ENCODE measurements at places on chromosomes 2 and 18.

DNA sequence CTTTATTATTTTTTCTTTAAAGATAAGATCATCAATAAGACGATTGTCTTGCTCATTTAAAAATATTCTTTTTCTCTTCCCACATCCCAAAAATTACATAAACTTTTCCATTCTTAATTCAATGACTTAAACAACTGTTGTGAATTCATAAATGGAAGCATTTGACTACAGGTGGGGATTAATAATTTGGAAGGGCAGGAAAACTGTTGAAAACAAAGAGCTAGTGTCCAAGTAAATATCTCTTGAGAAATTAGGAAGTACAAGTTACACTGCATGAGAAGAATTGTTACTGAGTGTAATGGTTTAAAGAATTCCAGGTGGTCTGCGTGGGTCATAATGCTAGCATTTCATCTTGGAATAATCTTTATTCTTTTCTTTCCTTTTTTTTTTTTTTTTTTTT is 634.8 kb upstream of the ZEB2 start:
- no peak for DNase-seq

DNA sequence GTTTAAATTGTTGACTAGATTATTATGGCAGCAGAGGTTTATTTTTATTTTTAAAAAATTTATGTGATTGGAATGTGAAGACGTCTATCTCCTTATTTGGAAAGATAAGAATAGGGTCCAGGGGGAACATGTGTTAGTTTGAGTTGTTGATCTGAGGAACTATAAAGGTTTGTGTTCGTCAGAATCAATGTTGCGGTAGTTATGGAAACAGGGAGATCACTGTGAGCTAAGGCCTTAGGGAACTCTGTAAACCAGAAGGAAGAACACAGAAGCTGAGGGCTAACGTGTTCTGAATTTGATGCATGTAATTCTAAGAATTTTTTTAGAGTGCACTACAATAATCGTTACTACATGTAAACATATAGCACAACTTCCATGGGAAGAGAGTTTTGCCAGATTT is 168.5 kb upstream of the ZSWIM2 start:
- no peak for DNase-seq

DNA sequence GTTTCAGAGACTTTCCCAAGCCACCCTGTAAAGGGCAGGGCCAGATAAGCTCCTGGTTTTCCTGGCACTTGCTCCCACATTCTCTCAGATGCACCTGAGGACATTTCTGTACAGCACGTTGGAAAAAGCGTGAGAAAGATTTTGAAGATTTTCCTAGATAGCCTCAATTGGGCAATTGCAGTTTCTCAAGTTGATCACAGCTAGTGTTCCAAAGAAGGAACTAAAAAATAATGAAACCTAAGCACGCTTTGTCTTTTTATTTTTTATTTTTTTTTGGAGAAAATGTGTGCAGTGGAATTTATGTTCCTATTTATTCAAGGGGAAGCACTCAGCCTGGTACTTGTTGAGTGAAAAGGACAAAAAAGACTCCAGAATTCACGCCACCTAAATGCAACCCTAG is 429.1 kb downstream of the RNF144A start:
- no peak for DNase-seq

GRCh38 chr2:178767094-178768060 is 39.8 kb downstream of the TTN start:
- no peak for DNase-seq

GRCh38 chr18:80042785-80043184 is 8.6 kb downstream of the RBFA start:
- no peak for DNase-seq

DNA sequence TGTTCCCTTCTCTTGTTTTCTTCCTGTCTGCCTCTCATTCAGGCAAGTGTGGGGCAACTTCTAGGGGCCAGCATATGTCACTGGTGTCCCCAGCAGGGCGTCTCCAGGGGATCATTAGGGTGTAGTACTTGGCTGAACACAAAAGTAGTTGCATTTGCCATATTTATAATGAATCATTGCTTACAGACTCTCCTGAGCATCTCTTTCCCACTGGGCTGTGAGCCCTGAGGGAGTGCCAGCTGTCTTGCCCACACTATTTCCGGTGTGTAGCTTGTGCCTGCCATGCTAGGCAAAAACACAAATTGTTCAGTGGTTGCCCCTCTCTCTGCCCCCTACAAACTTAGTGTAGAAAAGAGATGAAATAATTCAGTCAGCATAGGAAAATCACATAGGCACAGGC is 40.8 kb upstream of the SCLY start:
- no peak for DNase-seq

- DNase-seq: no peak
These were observed 2116.2 kb upstream of the PIK3C3 start for GRCh38 chr18:39838831-39839230.

GRCh38 chr2:218125095-218125494 is 733 bp upstream of the CXCR2 start:
- DNase-seq: no peak

DNA sequence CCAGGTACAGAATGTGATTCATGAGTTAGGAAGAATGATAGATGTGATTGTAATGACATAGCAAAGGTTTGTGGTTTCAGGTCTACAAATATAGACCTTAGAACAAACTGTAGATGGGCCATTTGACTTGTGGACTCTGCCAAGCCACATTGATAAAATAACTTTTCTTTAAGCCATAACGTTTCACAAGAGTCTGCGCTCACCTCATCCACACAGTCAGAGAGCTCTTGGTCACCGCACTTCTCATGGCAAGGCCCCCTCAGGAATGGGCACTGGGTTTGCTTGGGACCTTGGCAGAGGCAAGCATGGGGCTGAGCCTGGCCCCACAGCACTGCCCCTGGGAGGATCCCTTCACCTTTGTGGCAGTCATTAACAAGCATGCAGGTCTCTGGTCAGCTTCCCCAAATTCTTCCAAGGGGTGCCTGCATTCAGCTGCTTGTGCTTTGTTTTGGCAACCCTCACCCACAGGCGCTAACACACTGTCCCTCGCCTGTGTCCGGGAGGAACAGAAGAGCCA is 14.0 kb downstream of the ARMC9 start:
- DNase-seq: no peak

DNA sequence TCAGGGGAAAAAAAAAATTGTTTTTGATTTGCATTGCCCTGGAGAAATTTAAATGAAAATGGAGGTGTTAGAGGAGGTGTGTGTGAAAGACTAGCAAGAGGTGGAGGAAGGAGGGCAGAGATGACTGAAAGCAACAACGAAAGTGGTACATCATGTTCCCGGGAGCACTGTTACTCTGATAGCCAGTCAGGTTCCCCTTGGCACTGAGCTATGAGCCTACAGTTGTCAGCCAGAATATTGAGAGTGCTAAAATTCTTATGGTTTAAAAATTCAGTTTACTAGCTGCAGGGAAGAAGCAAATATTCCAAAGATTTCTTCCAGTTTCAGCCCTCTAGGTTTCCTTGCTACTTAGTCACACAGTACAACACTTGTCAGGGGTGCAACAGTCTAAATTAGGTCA is 366.7 kb upstream of the DLGAP1 start:
- no peak for DNase-seq

GRCh38 chr2:595831-596592 is 81.2 kb downstream of the TMEM18 start:
- no peak for DNase-seq

- DNase-seq: no peak
These were observed 596.9 kb downstream of the NYAP2 start for GRCh38 chr2:225996462-225996828.

- no peak for DNase-seq
These were observed 228.3 kb downstream of the LDLRAD4 start for GRCh38 chr18:13446610-13447461.

DNA sequence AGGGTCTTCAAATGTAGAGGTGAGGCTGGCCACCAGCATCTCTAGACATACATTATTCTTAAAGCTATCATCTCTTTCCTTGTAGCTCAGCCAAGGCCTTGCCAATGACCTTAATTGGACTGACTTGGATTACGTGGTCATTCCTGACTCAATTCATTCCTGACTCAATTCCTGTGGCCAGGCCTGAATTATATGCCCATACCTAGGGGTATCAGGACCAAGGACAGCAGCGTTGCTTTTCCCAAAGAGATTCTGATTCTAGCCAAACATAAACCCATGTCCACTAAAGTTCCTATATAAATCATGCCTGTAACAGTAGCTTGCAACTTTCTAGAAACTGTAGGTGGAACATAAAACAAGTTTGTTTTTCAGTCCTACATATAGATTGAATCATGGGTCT is 231.7 kb downstream of the ARL6IP6 start:
- no peak for DNase-seq

DNA sequence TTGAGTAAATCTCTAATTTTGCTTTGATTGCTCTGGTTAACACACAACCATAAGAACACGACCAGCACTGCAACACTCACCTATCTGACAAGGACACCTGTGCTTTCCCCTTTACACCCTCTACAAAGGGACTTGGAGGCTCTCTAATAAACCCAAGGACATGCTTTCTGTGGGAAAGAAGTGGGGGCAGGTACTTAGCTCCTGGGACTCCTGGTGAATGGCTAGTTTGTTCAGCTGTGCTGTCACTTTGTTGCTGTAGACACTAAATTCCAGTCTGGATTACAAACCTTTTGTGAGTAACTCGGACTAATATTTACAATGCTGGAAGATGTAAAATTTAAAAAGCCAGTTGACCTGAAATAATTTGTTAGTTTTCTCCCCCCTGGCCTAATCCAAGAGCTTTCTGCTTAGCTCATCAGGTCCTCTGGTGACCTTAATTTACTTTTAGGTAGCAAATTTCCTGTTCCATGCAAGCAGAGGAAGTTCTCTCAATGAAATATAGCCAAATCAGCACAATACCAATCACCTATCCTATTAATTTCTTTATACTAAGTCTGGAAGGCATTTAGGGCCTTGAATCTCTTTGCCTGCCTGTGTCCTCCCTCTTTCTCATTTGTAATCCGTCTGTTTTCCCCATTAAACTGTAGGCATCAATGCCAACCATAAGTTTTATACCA is 67.5 kb downstream of the PLCL1 start:
- no peak for DNase-seq

DNA sequence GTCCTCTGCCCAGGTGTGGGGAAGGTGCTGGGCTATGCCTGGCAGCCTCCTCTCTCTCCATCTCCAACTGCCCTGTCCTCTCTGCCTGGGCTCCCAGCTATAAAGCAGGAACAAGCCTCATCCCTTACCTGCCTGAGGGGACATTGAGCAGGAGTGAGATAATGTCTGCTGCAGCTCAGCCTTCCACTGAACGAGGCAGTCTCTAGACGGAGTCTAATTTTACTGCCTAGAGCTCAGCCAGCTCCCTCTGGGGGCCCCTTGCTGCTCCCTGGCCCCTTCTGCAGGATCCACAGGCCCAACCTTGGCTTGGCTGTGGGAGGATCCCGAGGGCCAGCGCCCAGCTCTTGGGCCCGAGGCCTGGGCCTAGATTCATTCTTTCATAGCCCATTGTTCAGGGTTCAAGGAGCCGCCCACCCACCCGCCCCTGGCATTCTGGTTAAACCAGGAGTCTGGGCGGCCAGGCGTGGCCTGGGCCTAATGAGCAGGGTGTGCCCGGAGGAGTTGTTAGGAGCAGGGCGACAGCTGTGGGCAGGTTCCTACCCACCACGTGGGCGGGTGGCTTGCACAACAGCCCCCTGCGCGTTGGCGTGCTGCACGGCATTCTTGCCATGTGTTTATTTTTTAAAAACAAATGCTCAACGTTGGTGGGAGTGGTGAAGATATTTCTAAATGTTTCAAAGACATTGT is 44.6 kb downstream of the FOSL2 start:
- DNase-seq: no peak

DNA sequence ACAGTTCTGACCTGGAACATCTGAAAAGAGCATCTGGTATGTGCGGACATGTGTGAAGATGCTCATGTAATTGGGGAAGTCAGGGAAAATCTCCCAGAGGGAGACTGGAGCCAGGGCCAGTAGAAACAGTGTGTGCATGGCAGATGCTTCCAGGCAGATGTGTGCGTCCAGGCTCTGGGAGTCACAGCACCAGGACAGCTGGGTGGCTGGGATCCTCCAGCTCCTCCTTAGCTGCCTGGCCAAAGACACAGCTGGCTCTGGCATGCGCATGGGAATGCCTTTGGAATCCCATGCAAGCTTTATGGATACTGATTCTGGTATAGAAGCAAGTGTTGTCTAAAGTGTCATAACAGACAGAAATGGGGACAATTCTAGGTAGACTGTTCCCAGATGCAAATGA is 369.7 kb downstream of the INSIG2 start:
- DNase-seq: no peak

- DNase-seq: no peak
These were observed 69.6 kb downstream of the CABYR start for GRCh38 chr18:24208270-24209035.

DNA sequence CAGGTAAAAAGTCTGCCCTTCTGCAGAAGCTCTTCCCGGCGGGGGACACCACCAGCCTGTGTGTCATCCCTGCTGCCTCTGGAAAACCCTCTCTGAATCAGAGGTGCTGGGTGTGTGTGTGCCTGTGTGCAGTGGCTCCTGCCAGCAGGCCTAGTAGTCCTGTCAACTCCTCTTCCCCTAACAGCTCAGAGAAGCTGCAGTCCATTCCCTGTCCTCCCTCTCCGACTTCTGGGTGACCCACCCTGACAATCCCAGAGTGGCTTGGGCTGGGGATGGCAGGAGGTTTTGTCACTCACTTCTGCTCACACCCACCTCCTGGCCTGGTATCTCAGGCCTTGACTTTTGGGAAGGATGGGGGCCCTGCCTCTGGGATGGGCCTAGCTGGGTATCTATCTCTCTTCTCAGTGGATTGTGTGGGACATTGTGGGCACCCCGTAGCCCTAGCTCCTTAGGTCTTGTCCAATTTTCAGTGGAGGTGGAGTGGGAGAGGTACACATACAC is 2.3 kb downstream of the WNT10A start:
- no peak for DNase-seq

GRCh38 chr2:6924101-6924923 is 7.1 kb downstream of the RNF144A start:
- DNase-seq: no peak

DNA sequence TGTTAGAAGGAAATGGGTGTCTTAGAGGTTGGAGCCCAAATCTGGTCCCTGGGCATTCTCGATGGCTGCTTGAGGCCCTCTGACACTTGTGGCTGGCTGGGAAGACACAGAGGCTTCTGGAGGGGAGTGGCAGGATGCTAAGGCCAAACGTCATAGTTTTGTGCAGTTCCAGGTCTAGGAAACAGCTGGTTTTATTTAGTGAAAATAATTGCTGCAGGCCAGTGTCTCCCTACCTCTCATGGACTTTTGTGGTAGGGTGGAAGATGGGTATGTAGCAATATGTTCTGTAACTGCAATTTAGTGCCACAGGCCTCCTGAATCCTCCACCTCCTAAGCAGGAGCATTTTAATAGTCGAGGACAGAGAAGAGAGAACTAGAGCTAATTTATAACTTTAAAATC is 32.2 kb upstream of the SPRED2 start:
- DNase-seq: no peak

GRCh38 chr2:238425979-238426567 is 654 bp upstream of the ASB1 start:
- no peak for DNase-seq

- no peak for DNase-seq
These were observed 405.8 kb downstream of the EPHA4 start for GRCh38 chr2:221166292-221166691.

- DNase-seq: no peak
These were observed 27.9 kb downstream of the ZAP70 start for GRCh38 chr2:97741251-97741650.

All from esophagus squamous epithelium (tissue), 5 donors.